Stimulated activated CD4-positive, alpha-beta T cell treated with anti-CD3 and anti-CD28 coated beads, Interleukin-2, amount 100 ng/mL, for 48 hours (primary cell): ENCODE measurements at places on chromosomes 6 and 20.

DNA sequence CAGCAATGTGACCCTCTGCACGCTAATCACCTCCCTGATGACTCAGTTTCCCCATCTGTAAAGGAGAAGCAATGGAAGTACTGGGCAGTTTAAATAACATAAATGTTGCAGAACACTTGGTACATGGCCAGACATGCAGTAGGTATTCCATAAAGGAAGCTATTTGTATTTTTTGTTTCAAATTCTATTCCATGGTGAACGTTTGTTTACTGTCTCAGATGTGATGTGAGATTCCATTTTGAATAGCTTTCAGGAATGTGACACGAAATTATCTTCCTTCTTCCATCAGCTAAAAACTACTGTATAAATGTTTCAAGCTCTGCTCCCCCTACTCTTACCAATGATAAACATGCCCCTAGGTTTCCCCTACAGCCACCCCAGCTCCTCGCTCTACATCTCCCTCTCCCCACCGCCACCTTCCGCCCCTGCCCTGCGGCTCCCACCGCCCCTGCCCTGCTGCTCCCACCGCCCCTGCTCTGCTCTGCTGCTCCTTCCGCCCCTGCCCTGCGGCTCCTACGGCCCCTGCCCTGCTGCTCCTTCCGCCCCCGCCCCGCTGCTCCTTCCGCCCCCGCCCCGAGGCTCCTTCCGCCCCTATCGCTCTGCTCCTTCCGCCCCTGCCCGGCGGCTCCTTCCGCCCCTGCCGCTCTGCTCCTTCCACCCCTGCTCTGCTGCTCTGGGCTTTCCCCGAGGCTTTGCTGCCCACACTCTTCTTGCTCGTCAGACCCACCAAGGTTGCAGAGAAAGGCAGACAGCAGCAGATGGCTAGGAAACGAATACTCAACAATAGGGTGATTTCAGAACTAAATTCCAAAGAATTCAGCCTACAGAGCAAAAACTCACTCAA, 78.9 kb downstream of the THBS2 start:
- no peak for DNase-seq

- no peak for DNase-seq
These were observed 41.8 kb upstream of the NT5E start for GRCh38 chr6:85408039-85408438.

- peak; percentile 12 for DNase-seq
These were observed 240.9 kb upstream of the BTBD3 start for GRCh38 chr20:11676630-11677287.

DNA sequence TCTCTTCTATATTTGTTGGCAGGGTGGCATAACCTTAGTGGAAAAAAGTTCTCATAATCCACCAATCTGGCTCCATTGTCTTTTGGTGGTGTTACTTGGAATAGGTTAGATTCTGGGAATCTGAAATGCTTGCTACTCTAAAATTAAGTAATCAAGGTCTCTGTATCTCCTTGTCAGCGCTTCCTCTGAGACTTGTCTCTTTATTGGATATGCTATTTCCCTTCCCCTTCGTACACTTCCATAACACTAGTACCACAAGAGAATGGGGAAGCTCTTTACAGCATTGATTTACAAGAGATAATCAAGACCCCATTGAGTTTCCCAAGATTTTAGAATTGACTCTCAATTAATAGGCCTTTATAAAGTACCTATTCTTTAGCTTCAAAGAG, 280.2 kb downstream of the ADGB start:
- no peak for DNase-seq

GRCh38 chr20:30922129-30922528, 335.3 kb upstream of the DEFB115 start:
- DNase-seq = no peak

- DNase-seq = peak; percentile 85
These were observed at the start of gene NRM for GRCh38 chr6:30690403-30691207. Gene NRM (minus strand): TSS chr6:30690984. CDS start chr6:30690974, 10 bp downstream.

DNA sequence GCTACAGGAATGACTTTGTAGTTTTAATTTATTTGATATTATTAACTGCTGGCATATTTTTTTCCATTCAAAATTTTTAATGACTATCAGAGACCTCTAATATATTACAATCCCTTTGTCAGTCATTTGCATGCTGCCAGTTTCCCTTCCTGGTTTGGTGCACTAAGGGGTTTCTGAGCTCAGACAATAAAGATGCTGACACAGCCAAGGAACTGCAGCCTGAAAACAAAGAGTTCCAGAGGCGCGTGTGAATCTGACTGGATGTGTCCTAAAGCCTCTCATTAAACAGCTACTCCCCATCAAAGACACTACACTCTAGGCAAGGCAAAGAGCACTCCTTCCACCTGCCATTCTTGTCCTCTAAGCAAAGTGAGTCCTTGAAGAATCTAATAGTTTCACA, 116.8 kb upstream of the DST start:
- DNase-seq = no peak

- no peak for DNase-seq
These were observed 445.0 kb downstream of the UTRN start for GRCh38 chr6:144730088-144730645.

DNA sequence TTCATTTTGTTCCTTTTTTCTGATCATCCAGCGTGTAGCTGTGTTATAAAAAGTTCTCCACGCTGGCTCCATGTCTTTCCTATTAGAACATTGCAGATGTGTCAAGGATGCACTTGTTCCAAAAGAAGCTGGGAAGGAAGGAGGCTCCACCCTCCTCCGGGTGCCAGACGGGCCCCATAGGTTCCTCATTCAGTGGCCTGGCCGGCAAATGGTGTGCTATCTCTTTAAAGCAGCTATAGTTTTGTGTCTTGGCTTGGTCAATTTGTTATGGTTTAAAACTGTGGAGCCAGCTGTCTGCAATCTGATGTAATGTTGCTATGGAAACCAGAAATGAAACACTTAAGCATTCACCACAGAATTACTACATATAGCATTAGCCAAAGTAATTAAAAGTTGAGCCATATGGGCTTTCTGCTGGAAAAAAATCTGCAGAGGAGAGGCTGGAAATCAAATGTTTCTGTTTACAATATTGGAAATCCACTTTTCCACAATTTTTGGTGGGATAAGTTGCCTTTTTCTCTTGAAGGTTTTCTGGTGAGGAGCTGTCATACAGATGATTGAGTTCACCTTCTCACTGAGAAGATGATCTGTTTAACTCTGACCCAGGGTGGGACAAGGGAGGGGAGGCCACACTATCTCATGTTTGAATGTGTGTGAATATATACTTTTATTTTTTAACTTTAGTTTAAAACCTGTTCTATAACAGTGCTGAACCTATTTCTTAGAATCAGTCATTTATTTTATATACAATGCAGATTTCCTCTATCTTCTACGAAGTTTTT, 167.4 kb downstream of the SASH1 start:
- no peak for DNase-seq

- peak; percentile 43 for DNase-seq
These were observed 8.5 kb downstream of the RBM38 start for GRCh38 chr20:57399587-57400155.

- no peak for DNase-seq
These were observed 221.8 kb upstream of the CEP162 start for GRCh38 chr6:84449220-84449619.

GRCh38 chr6:88914180-88914579, 49.2 kb downstream of the RNGTT start:
- no peak for DNase-seq

- DNase-seq = no peak
These were observed 77.3 kb downstream of the DNAAF9 start for GRCh38 chr20:3330046-3330741.

GRCh38 chr20:44646641-44647274, 4.7 kb downstream of the ADA start:
- no peak for DNase-seq

GRCh38 chr6:11711003-11711983, 67.3 kb downstream of the ADTRP start:
- peak; percentile 56 for DNase-seq

DNA sequence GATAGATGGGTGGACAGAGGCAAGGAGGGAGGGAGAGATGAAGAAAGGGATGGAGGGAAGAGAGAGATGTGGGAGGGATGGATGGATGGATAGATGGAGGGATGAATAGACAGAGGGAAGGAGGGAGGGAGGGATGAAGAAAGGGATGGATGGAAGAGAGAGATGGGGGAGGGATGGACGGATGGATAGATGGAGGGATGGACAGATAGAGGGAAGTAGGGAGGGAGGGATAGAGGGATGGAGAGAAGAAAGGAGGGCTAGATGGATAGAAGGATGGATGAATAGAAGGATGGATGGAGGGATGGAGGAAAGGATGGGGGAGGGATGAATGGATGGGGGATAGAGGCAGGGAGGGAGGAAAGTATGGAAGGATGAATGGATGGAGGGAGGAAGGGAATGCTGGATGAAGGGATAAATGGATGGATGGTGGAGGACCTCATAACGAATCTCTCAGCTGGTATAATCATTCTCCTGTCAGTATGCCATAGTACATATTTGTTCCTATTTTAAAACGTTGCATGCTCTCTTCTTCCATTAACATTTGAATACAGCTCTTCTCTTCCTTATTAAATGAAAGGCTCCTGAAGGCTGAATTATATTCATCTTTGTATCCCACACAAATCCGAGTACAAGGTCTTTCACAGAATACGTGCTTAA, 136.4 kb downstream of the HIVEP2 start:
- no peak for DNase-seq

DNA sequence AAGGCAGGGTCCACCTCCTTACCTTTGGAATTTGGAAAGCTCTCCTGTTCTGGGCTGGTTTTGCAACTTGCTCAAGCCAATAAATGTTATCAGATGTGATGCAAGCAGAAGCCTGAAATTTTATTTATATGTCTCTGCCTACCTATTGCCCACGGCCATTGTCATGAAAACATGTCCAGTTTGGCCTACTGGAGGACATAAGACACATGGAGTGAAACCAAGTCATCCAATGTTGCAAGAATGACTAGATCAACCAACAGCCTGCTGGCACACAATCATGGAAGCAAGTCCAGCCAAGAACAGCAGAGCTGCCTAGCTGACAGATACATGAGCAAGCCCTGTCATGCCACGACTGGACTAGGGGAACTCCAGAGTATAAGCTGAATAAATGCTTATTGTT, 56.7 kb upstream of the IRAK1BP1 start:
- DNase-seq = no peak

DNA sequence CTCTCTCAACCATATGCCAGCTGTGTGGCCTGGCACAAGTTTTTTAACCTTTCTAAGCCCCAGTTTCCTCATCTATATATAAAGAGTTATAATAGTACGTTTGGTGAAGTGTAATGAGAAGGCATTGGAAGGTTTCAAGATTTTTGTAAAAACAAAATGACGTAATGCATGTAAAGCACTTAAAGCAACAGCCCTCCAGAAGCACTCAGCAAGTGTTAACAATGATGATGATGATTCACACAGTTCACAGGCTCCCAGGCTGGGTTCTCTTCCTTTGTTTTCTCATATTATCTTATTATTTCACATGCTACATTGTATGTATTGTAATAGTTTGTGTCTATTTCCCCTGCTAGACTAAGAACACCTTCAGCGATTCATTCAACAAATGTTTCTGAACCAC, 6.2 kb downstream of the CEP250 start:
- no peak for DNase-seq

DNA sequence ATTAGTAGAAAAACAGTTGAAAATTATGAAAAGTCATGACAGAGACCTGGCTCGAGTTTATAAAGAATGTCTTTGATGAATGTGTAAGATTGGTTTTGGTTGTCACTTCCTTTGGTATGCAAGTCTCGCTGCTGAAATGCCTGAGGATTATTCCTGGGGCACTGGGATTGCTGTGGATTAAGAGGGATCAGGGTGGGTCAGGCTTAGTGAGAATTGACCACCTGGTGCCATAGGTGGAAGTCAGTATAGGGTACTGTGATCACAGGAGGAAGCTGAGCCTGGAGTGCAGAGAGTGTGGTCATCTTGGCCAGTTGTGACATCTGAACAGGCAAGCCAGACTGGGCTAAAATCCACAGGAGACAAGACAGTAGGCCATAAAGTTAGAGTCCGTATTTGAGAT, 34.9 kb downstream of the CEP43 start:
- DNase-seq = no peak

DNA sequence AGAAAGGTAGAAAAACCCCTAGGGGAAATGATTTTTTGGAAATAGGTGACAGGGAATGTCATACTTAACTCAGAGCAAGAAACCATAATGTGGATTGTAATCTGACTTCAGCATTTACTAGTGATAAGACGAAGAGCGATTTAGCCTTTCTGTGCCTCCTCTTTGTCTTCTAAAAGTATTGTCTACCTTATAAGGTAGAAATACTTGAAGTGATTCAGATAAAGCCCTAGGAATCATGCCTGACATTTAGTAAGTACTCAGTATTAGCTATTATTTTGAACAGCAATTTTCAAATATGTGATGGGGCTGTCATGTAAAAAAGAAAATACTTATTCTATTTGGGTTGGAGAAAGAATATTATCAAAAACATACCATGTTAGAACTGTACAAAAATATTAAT, 525.9 kb upstream of the EYS start:
- no peak for DNase-seq

DNA sequence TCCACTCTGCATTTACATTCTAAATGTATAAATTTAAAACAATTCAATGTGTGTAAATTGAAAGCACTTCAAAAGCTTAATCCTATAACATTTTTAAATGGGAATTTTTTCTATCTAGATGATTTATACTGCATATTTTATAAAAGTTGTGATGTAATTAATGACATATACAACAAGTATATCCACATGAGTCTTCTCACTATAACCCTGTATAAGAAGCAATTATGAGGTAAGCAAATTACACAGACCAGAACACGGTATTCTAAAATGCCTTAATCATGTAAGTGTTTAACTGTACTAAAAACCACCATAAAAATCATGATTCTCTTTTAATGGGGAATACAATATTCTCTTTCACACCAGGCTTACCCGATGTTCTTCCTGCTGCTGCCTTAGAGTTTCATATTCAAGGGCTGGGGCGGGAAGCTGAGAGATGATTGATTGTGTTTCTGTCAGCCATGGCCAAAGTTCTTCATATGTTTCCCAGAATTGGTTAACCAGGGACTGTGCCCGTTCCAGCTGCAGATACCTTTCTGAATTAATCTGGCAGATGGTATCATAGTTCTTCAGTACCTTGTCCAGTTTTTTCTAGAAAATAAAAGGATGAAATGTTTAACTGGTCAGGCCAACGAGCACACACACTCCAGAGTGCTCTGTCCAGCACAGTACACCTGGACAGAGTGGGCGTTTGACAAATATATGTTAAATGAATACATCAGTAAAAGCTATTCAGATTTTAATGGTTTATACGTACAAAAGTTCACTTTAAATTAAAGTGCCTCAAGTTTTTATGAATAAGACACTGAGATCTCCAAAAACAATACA, 127.4 kb downstream of the DST start:
- no peak for DNase-seq
